Fibroblast of skin of back (primary cell): ENCODE measurements at places on chromosomes 3 and 15.

GRCh38 chr3:120039642-120040610, 54.3 kb downstream of the GSK3B start:
- no peak for DNase-seq

DNA sequence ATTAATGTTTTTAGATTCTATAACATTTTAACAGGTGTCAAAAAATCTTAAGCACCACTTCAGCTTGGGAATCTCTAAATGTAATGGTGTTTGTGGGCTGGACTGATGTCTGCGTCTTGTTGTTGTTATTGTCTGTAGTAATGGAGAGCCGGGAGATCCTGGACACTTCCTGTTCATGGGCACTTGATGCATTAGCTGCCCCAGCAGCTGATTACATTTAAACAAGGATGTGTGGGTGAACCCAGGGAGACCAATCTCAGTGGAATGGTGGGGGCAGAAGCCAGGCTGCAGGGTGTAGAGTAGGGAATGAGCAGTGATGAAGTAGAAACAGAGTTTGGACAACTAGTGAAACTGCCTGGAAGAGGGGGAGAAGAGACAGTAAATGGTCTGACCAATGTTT, 7.8 kb downstream of the CCR5AS start:
- no peak for DNase-seq

DNA sequence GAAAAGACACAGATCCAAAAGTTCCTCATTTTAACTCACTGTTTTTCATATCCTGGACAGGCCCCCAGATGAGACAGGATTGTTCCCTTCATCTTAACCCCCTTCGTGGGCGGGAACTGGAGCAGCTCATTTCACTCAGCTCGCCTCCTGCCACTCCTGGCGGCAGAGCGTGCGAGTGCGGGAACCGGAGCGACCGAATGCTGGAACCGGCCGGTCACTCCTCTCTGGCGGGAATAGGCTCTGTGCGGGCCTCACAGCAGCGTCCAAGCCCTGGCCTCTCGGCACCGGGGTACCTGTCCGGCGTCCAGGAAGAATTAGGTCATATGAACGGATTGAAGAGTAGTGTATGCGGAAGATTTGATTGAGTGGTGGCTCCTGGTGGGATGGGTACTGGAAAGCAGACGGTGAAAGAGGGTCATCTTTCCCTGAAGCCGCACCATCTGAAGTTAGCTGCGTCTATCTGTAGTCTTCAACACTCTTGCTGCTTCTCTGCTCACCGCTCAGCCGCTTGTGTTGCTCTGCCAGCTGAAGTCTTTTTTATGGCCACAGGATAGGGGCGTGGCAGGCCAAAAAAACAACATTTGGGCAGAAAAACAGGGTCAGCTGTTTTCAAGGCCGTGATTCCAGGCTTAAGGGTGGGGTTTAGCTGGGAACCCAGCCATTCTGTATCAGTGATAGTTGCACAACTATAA, 42.3 kb upstream of the FXR1 start:
- peak; percentile 6 for DNase-seq

- peak; percentile 7 for DNase-seq
Observed at GRCh38 chr3:106913111-106913698, 464.0 kb upstream of the CCDC54 start.
